ENCODE measurements at places on chromosomes 7 and 10.

- no peak for DNase-seq
Measured at GRCh38 chr7:157637216-157637949, 300.6 kb downstream of the DNAJB6 start.

DNA sequence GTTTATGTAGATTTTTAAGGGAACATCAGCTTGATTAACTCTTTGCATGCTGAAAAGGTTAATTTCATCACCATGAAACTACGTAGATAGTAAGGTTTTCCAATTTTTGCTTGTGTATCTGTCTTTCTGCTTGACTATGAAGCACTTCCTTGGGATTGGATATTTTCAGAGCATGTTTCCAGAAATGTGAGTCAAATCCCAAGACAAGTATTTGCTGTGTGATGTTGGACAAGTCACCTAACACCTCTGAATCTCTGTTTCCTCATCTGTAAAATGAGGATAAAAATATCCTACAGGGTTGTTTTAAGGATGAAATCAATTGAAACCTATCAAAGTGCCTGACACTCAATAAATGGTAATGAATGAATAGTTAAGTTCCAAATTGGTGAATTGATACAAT is 42.4 kb downstream of the ANK3 start:
- no peak for DNase-seq

DNA sequence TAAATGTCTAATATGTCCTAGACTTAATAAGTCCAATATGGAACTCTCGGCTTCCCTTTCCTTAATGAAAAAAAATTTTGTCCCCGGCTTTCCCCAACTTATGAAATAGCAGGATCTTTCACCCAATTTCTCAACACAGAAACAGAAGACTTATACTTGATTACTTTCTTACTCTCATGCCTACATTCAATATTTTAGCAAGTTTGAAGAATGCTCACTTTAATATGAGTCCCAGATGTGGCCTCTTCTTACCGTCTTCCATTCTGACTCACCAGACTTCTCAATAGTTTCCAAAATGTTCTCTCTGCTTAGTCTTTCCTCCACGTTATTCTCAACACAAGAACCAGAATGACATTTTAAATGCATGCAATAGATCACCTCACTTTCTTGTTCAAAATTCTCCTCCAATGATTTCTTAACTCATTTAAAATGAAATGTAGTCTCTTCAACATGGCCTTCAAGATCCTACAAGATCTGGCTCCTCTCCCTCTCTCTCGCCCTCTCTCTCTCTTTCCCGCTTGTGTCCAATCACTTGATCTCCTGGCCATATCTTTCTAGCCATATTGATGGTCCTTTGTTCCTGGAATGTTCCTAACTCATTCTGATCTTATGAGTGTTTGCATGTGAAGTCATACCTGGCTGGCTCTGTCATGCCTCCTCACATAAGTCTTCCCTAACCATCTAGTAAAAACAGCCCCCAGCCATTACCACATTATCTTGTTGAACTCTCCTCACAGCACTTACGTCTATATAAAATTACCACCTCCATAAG is 119.7 kb upstream of the FAM3C start:
- no peak for DNase-seq

- no peak for DNase-seq
Measured at GRCh38 chr7:81873559-81873958, 103.7 kb upstream of the HGF start.

- DNase-seq, result no peak
Measured at GRCh38 chr10:78065611-78066010, 31.9 kb downstream of the RPS24 start.

DNA sequence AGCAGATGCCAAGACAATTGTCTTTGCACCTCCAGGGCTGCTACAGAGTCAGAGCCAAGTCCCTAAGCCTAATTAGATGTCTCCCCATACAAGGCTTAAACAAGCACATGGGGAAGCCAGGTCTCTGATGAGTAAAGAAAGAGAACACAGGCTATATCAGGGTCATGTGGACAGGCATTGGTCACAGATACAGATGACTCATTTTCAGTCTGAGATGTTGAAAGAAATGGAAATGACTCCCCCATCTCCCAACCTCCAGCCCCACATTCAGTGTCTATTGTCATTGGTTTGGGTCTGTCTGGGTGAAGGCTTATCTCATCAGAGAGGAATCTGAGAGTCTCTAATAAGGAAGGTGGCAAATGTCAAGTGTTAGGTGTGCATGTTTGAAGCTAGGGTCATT is 290.1 kb upstream of the KIAA1217 start:
- DNase-seq, result no peak

DNA sequence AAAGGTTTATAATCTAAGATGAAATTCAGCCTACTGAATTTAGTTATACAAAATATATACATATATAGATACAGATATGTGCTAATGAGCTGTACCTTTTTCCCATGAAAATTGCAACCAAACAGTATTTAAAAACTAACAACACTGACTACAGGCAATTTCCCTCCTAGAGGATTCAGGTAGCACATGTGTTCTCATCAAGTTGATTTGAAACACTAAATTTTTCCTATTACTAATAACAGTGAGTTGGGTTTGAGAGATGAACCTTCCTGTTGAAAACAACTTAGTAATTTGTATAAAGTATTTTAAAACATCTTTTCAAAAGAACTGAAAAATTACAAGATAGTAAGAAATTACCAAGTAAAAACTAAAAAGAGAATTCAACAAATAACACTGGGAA is 51.5 kb downstream of the COA1 start:
- DNase-seq, result no peak

- DNase-seq, result no peak
Measured at GRCh38 chr7:138663725-138664710, 37.1 kb downstream of the SVOPL start.

- no peak for DNase-seq
Measured at GRCh38 chr10:52780391-52781155, 8.0 kb upstream of the MBL2 start.

- no peak for DNase-seq
Measured at GRCh38 chr7:36775061-36775620, 50.8 kb upstream of the AOAH start.

DNA sequence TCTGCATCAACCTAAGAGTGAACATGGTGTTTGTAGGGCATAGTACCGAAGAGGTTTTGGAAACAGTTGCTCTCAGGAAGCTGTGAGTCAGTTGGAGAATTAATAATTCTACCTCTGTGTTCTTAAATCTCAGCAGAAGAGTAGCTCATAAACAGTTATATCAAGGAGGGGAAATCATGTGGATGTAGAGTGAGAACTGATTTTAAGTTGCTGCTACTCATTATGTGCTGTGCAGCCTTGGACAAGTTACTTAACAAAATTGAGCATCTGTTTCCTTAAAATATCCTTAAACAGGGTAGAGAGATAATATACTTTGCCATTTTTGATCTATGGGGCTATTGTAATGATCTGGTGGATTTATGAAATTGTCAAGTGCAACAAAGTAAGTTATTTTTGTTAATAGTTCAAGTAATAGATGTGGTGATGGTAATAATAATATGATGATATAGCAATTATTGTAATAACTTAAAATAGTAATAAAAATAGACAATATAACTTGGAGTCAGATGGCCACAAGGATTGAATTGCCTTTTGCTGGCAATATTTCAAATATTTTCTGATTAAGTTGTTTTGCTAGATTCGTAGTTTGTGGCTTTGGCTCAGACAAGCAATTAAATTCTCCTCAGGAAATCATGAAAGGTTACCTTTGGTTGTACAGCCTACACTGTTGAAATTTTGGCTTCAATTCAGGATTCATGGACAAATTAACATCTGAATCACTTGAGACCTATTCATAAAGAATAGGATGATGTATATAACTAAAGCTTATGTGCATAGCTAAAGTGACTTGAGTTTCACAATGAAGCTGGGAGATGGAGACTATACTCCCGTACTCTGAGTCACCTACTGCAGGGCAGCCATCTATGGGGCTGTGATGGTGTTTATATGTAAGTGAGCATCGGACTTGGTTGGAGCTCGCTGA is 228.5 kb downstream of the CDK14 start:
- DNase-seq, result no peak

DNA sequence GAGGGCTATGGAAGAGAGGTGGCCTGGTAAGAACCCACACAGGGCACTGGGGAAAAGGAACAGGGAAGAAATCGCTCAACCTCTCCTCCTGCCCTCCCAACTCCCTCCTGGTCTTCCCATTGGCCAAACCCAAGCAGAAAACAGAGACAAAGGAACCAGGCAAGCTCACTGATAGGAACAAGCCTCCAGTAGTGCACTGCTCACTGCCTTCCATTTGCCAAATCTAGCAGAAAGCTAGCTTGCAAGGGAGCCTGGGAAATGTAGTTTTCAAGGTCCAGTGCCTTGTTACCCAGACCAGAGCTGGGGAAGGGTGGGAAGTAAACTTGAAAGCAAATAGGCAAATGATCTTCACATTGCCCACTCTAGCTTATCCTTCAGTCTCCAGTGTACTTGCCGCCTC is 556.1 kb upstream of the AUTS2 start:
- no peak for DNase-seq

- no peak for DNase-seq
Measured at GRCh38 chr7:158135931-158136330, 451.7 kb downstream of the PTPRN2 start.

All from NCI-H1417 treated with DMSO at 0.1 percent for 48 hours (cell line).